Muscle of back (tissue), 13 donors: ENCODE measurements at places on chromosomes 6 and 20. TPM values are rescaled to one million over a fixed set of nuclear protein-coding genes. Genes with fewer than 3 reads are reported as not detected.

DNA sequence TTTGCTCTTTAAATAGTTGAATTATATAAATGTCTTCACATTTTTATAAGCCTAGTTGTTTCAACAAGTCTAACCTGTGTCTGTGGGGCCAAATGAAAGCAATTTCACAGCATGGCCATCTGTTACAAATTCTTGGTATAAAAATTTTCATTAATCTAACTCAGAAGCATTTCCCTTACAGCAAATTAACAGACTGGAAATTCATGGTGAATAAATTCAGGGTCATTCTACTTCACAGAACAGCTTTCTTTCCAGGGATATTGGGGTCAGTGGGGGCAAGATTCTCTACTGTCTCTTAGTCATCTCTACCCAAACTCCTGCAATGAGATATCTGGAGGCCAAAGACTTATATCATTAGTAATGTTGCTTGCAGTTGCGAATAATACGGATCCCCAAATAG lies 352.1 kb downstream of the MMUT start:
- DNase-seq: no peak

GRCh38 chr6:30998785-30999184 lies 11.5 kb upstream of the MUC22 start:
- no peak for DNase-seq

- no peak for DNase-seq
Observed at GRCh38 chr20:58056021-58056591, 172.3 kb downstream of the ANKRD60 start.

- DNase-seq: peak; percentile 90
Observed at GRCh38 chr6:131003488-131004386, 59.3 kb downstream of the EPB41L2 start.

GRCh38 chr6:149393002-149393679 lies 6.9 kb upstream of the SUMO4 start:
- DNase-seq: no peak

DNA sequence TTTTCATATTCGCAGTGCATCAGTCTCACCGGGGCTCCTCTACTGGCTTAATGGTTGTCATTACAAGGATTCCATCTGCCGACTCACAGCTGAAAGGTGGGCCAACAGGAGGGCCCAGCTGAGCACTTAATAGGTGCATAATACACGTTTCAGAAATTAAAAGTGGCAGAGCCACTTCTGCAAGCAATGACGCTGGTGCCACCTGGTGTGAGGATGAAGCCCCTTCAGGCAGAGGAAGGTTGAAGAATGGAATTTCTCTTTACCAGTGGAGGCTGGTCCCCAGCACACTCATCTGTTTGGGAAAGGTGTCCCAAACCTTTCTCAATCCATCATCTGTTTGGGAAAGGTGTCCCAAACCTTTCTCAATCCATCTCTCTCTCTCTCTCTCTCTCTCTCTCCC lies 8.2 kb upstream of the STMND1 start:
- DNase-seq: no peak

GRCh38 chr20:14264869-14265268 lies 72.5 kb downstream of the FLRT3 start:
- DNase-seq: no peak

DNA sequence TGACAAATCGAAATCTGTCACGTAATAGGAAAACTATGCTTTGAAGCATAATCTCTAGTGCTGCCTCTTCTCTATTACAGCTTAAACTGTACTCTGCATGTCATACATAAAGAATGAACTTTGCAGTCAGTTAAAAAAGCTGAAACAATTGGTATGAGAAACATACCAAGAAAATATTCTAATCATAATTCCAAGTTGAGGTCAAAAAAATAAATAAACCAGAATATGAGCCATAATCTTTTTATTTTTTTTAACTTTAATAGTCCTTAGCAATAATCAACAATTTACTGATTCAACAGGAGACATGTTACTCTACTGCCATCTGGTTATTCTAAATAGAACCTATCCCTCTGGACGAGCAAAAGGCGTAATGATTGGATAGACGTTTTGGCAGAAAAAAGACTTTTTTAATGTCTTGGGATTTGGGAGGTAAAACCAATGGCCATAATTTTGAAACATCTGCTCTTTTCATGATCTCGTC lies 224.4 kb upstream of the FLRT3 start:
- peak; percentile 84 for DNase-seq

DNA sequence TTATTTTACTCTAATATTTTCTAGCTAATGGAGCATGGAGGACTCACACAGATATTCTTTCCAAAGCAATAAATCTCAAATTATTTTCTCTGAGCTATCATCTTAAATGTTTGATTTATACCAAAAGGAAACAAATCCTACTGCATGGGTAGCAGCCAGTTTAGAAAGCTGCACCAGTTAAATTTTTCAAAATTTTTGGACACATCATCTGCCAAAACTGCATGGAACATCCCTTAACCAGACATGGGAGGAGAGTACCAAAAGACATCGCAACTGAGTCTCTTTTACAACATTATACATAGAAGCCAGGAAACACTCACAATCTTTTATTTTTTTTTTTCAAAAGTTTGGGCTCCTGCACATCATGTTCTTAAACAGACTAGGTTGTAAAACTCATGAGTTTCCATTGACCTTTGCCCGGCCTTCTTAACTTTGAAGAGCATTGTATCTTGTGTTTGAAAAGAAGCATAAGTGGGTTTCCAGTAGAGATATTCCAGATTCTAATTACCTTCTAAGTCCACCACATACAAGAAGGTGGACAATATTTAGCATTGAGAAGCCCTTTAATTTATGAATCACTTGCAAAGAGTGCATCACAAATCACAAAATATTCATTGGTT lies 87.7 kb upstream of the HMGCLL1 start:
- peak; percentile 44 for DNase-seq

- DNase-seq: peak; percentile 60
Observed at GRCh38 chr6:142374965-142375733, 73.3 kb downstream of the ADGRG6 start.

- no peak for DNase-seq
Observed at GRCh38 chr20:26208296-26209091, 511.8 kb upstream of the ZNF337 start.

GRCh38 chr20:1734269-1734858 lies 76.8 kb upstream of the SIRPG start:
- DNase-seq: peak; percentile 57

DNA sequence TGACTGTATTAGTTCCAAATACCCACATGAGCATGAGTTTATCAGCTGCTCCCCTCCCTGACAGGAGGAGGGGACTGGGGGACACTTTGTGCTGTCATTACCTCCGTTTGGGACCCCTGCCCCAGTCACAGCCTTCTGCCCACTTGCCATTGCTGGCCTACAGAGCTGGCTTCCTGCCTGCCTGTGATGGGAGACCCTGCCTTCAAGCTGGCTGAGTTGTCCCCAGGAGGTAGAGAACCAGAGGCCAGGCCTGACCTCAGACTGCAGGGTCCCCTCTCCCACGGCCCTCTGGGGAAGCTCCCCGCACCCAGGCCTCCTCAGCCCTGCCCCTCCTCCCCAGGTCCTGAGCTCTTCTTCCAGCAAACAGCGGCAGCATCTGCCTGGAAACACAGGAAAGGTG lies 105.5 kb downstream of the JPH2 start:
- DNase-seq: no peak

DNA sequence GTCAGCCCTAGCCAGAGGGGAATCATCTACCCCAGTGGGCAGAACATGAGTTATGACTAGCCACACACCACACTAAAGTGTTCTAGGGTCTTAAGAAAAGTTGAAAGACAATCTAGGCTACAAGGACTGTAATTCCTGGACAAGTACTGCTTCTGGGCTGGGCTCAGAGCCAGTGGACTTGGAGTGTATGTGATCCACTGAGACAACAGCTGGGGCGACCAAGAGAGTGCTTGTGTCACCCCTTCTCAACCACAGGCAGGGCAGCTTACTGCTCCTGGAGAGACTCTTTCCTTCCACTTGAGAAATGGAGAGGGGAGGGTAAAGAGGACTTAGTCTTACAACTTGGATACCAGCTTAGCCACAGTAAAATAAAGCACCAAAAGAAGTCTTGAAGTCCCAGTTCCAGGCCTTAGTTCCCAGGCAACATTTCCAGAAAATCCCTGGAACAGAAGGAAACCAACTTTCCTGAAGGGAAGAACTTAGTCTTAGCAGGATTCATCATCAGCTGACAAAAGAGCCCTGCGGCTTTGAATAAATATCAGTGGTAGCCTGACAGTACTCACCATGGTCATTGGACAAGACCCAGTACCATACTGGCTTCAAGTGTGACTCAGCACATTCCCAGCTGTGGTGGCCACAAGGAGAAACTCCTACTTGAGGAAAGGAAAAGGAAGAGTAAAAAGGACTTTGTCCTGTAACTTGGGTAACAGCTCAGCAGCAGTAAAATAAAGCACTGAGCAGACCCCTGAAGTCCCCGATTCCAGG lies 355.1 kb upstream of the ADGRB3 start:
- no peak for DNase-seq

DNA sequence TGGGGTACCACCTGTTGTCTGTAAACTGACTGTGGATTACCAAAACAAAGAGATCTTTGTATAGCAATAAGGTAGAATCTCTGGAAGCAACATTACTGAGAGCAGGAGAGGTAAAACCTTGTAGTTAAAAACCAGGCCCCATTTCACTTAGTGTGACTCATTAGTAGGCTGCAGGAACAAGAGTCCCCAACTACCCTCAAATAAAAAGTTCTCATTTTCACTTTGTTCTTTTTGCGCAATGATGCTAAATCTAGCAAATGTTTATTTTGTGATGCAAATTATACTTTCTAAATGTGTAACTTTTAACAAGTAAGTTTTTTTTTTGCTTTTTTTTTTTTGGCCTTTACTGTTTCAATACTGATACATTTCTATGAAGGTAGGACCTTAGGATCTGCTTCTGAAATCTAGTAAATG lies 67.1 kb downstream of the ESF1 start:
- no peak for DNase-seq

DNA sequence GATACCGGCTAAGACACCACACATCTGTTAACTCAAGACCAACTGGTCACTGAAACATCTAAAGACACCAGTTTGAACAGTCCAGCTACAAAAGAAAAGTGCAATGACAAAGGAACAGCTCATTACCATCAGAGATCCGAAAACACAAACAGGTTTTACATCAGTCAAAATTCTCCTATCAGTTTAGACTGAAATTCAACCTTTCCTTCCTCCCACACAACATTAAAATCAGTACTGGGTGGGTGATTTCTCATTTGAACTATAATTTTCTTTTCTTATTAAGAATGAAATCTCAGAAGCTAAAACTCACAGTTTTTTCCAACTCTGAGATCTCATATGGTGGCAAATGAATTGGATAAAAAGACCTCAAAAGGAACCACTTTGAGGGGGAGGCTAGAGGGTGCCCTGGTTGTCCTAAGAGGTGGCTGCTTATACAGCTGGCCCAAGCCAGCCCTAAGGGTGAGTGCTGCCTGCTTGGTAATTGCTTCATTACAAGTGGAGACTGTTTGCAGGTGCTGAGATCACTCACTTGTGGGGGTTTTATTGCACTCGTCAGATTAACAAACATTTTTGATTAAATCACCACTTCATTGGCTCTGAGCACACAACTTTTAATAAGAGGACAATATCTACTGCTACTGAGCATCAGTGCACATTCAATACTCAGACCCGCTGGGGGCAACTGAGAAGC lies 4.3 kb downstream of the CCDC167 start:
- DNase-seq: no peak

- no peak for DNase-seq
Observed at GRCh38 chr6:168167431-168168315, 88.7 kb upstream of the FRMD1 start.

GRCh38 chr20:56826306-56826704 lies 197.2 kb downstream of the TFAP2C start:
- DNase-seq: no peak

- no peak for DNase-seq
Observed at GRCh38 chr6:87277123-87277522, 45.3 kb upstream of the SMIM8 start.

- no peak for DNase-seq
Observed at GRCh38 chr6:104229057-104229456, 630.7 kb downstream of the HACE1 start.

- DNase-seq: no peak
Observed at GRCh38 chr20:53636540-53637097, 43.0 kb upstream of the ZNF217 start.

GRCh38 chr6:33925936-33926335 lies 122.1 kb upstream of the MLN start:
- DNase-seq: no peak

- DNase-seq: no peak
Observed at GRCh38 chr20:57749131-57749690, 39.4 kb upstream of the PMEPA1 start.

DNA sequence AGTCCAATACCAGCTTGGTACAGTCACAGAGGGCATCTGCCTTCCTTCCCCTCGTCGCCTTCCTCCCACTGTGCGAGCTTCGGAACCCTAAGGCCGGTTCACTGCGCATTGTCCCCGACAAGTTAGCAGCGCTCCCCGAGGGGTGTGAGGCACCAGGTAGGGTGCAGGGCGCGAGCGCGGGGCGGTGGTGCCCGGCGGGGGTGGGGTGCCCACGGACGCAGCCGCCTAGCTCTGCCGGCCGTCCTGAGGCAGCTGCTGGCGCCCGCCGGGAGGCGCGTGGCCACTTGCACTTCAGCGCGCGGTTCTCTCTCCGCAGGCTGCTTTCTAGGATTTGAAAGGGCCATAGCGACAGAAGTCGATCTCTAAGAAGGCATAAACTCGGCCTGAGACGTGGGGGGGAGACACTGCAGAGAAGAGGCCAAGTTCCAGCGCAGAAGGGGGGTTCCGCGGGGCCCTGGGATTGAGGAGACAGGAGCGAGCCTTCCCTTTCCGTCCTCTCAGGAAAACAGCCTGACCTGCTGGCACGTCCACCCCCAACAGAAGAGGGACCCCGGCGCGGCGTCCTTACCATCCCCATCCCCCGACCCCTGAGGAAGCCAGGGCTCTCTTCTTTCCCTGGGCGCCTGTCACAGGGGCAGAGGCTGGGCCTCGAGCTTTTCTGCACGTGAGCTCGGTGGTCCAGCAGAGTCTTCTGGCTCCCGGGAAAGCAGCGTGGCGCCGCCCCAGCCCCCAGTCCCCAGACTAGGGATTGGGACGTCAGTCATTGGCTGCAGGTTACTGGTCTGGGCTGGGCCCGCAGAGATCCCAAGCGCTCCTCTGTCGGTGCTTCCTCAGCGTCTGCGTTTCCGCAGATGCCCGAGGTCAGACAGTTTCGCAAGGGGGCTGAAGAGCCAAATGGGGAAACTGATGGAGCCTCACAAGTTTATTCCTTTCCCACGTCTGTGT lies 15.6 kb upstream of the PRDM13 start:
- DNase-seq: peak; percentile 33

- DNase-seq: no peak
Observed at GRCh38 chr20:45892828-45893500, 1.8 kb downstream of the CTSA start.

GRCh38 chr20:61868466-61869090 lies 197.1 kb downstream of the TAF4 start:
- DNase-seq: no peak

Gene SYTL3
- polyA plus RNA-seq: 7.9 TPM

Gene MBOAT1
- polyA plus RNA-seq: 4.1 TPM

Gene PI16
- 16.7 TPM for polyA plus RNA-seq

Gene SPDEF
- polyA plus RNA-seq: 0.08 TPM

Gene IFT52
- 27.0 TPM for polyA plus RNA-seq

Gene PPP1R14C
- 42.8 TPM for polyA plus RNA-seq

Gene MLN
- polyA plus RNA-seq: not detected

Gene TAGAP
- 0.74 TPM for polyA plus RNA-seq

Gene PTCRA
- not detected for polyA plus RNA-seq

Gene RAET1L
- polyA plus RNA-seq: not detected

Gene GPLD1
- 1.1 TPM for polyA plus RNA-seq

Gene RAB32
- 18.9 TPM for polyA plus RNA-seq

Gene RCAN2
- polyA plus RNA-seq: 7.2 TPM
